Dorsolateral prefrontal cortex (tissue), 122 donors: ENCODE measurements at places on chromosomes 11 and 22. TPM values are rescaled to one million over a fixed set of nuclear protein-coding genes. Genes with fewer than 3 reads are reported as not detected.
A peak's percentile ranks its signal among the peaks of the same experiment; 100 is the strongest.

GRCh38 chr11:61923166-61924063 lies 6.0 kb upstream of the RAB3IL1 start:
- no peak for DNase-seq

The ST14 gene
- 1.1 TPM for total RNA-seq

The DLG2 gene
- total RNA-seq: 293 TPM

- DNase-seq: no peak
These were observed 19.2 kb downstream of the EFCAB6 start for GRCh38 chr22:43792905-43793304.

The OR51B5 gene
- 1.1 TPM for total RNA-seq

The IFITM10 gene
- total RNA-seq: 9.9 TPM

- no peak for DNase-seq
These were observed 76.0 kb downstream of the SC5D start for GRCh38 chr11:121368364-121369240.

DNA sequence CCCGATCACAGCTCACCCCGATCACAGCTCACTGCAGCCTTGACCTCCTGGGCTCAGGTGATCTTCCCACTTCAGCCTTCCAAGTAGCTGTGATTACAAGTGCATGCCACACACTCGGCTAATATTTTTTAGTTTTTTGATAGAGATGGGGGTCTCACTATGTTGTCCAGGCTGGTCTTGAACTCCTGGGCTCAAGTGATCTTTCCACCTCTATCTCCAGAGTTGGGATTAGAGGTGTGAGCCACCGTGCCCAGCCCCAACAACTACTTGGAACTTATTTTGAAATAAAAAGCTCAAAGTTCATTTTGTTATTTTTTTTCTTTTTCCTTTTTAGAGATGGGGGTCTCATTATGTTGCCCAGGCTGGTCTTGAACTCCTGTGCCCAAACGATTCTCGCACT lies 27.8 kb upstream of the SLC25A1 start:
- DNase-seq: no peak

The MFRP gene
- not detected for total RNA-seq

DNA sequence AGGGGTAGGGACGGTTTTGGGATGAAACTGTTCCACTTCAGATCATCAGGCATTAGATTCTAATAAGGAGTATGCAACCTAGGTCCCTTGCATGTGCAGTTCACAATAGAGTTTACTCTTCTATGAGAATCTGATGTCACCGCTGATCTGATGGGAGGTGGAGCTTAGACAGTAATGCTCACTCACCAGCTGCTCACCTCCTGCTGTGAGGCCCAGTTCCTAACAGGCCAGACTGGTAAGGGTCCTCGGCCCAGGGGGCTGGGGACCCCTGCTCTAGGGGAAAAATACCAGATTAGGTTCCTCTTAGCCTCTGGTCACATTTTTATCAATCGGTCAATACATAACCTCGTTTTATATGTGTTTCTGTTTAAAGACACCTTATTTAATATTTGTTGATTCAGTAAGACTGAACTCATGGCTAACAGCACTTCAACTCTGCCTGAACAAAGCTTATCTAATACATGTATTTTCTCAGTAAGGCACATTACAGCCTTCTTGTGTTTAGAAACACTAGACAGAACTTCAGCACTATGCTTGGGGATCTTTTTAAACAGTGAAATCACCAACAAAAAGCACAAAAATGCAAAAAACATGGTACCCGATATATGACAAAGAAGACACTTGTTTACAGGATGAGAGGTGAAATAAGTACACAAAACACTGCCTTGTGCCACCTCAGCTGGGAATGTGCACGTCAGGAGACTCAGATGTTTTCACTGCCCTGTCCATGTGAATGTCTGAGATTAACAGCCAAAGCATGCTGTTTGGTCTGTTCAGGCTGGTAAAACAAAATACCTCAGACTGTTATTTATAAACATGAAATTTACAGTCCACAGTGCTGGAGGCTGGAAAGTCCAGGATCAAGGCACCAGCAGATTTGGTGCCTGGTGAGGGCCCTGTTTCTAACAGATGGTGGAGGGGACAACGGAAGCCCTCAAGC lies 107.5 kb downstream of the USP35 start:
- no peak for DNase-seq

- no peak for DNase-seq
These were observed 4.6 kb downstream of the DCHS1 start for GRCh38 chr11:6650980-6651379.

- no peak for DNase-seq
These were observed 4.5 kb upstream of the TP53I11 start for GRCh38 chr11:44955015-44955738.

DNA sequence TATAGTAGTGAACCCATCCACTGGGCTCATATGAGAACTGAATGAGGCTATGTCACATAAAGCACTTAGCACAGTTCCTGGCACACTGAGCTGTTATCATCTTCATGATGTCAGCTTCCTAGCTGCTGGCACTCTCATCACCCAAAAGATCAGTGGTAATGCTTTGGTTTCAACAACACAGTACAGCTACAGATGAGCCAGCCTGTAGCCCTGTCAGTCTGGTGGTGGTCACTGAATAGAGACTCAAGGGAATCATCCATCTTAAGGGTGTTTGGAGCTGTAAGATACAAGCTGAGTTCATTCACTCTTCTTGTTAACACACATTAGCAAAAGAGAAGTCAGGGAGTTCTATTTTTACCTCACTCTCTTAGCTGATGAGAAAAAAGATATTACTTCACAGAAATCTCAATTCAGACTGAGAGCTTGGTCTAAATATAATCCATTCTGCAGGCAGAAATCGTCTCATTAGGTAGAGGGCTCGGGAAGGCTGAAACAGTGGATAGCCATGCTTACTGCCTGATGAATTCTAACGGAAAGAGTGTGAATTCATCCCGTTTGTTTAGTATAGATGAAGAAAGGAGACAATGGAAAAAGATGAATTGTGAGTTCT lies 6.3 kb upstream of the SLC1A2 start:
- no peak for DNase-seq

GRCh38 chr11:123083623-123084029 lies 21.7 kb upstream of the HSPA8 start:
- peak; percentile 78 for DNase-seq

The CDC42BPG gene
- total RNA-seq: not detected

- DNase-seq: peak; percentile 72
These were observed 16.5 kb upstream of the CDC42EP2 start for GRCh38 chr11:65298131-65298535.

GRCh38 chr22:22933100-22933806 lies 45.6 kb downstream of the IGLL5 start:
- DNase-seq: no peak
